Urinary bladder (tissue), 4 donors: ENCODE measurements at places on chromosomes 5 and 9. TPM values are rescaled to one million over a fixed set of nuclear protein-coding genes. Genes with fewer than 3 reads are reported as not detected.

DNA sequence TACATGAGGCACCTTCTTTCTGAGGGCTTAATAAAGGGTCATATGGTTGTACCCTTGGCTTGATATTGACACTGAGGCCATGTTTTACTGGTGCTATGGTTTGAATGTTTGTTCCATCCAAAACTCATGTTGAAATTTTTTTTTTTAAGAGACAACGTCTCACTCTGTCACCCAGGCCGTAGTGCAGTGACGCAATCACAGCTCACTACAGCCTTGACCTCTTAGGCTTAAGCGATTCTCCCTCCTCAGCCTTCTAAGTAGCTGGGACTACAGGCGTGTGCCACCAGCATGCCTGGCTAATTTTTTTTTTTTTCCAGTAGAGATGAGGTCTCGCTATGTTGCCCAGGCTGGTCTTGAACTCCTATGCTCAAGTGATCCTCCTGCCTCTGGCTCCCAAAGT is 20.9 kb downstream of the FAM151B start:
- DNase-seq = no peak

DNA sequence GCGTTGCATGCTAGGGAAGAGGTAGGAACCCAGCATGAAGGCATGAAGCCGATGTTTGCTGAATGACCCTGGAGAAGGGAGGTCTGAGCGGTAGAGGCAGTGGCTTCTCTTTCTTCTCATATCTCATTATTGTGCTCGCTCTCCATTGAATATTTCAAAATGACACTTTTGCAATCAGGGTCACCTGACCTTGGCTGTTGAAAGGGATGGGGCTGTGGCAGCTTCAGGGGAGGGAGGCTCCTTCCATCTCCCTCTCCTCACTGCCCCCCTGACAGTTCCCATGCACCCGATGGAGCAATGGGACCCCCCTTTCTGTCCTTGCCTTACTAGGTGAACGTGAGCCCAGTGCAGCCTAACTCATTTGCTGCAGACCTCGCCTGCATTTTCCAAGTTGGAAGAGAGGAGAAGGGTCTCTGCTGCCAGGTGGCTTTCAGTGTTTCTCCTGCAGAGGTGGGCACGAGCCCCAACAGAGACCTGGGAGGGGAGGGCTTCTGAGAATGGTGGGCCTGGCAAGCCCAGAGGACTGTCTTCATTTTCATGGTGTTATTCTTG is 17.9 kb downstream of the STC2 start:
- no peak for DNase-seq

The DHX29 gene
- 44.4 TPM for total RNA-seq

DNA sequence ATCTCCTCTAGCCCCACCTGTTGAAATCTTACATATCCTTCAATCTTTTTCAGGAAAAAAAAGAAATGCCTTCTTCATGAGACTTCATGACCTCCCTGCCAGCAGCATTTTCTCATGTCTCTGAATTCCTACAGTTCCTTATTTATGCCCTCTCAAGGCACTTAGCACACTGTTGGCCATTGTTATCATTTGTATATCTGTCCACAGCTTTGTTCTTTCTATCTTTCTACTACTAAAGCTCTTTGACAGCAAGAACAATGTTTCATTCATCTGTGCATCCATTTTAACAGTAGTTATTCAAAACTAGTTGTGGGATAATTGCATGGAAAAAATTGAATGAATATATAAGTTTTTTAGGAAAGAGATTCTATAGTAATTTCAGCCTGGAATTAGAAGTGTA is 20.9 kb upstream of the GZMA start:
- no peak for DNase-seq

DNA sequence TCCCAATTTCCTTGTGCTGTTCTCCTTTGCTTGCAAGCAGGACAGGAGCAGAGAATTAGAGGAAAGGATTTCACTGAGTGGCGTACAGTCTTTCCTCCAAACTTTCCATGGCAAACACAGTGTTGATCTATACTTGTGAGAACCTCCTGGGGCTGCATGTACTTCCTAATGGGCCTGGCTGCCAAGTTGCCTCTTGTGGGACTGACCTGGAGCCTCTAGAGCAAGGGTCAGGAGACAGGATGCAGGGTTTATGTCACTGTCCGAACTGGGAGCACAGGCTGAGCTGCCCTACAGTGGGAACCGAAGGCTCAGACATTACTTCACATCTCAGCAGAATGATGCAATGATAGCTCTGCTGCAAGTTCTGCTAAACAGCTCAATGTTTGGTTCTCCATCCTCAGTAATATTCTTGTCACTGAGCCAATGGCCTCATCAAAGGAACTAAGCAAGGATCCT is 102.3 kb downstream of the ENC1 start:
- DNase-seq = no peak

GRCh38 chr9:37212435-37212834 is 92.1 kb downstream of the ZCCHC7 start:
- no peak for DNase-seq

The CDC20B gene
- not detected for total RNA-seq

GRCh38 chr5:175773534-175774070 is 97.8 kb upstream of the CPLX2 start:
- DNase-seq = no peak

DNA sequence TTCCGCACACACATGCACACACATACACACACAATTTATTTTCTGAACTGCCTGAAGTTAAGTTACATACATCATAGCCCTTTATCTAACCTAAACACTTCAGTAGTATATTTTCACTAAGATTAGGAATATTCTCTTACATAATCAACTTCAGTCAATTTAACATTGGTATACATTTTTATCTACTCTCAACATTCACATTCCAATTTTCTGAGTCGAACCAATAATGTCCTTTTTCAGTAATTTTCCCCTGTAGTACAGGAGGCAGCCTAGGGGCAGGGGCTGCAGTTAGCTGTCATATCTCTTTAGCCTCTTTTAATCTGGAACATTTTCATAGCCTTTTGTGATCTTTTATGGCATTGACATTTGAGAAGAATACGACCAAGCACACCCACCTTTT is 150.1 kb downstream of the DAB2IP start:
- no peak for DNase-seq

DNA sequence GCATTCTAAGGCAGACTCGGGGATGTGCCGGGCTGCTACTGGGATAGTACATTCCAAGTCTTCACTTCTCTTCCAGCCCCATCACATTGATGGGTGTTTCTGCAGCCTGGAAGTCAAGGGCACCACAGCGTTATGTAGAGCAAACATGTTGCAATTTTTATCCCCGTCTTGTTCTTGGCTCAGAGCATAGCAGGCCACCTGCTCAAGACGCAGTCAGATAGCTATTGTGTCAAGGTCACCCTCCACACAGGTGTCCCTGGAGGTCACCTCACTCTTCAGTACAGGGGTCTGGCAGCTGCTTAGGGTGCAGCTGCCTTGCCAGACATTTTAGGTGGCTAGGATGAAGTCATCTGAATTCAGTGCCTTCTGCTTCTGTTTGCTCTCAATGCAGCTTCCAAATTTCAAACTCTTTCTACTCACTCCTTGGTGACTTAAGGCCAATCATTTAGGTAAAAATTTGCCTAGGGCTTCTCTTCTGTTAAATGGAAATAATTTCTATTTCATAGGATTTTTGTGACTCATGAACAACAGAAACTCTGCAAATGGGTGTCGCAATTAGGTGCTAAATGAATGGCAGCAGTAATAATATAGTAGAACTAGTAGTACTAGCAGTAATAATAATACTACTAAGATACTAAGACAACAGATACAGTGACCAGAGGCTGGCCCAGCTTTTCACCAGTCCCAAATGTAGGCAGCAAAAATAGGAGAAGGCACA is 24.3 kb downstream of the KCNV2 start:
- no peak for DNase-seq

The P4HA2 gene
- total RNA-seq = 102 TPM

- no peak for DNase-seq
These were observed 473.0 kb downstream of the PLK2 start for GRCh38 chr5:57986761-57987341.

DNA sequence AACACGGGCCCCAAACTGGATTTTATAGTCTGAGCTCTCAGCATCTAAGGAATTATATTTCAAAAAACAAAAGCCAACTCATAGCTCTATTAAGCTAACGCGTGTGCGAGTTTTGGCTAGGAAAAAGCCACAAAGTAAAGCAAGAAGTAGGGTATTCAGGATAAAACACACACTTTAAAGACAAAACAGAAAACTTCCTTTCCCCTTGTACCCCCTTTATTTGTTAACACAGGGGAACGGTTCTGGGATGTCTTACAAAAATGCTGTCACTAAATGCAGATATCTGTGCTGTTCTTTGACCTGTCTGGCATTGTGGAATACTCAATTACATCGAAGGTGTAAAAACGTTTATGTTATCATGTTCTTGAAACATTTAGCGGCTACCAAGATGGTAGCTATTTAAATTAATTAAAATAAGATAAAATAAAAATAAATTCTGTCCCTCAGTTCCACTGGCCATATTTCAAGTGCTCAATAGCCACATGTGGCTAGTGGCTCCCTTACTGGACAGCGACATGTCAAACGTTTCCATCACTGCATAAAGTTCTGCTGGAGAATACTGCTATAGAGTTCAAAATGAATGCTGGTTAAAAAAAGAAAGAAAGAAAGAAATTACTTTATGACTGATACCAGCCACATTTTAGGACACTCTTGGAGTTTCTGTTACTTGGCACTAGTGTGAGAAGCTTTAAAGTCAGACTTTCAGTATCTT is 7.2 kb upstream of the MEF2C start:
- no peak for DNase-seq

DNA sequence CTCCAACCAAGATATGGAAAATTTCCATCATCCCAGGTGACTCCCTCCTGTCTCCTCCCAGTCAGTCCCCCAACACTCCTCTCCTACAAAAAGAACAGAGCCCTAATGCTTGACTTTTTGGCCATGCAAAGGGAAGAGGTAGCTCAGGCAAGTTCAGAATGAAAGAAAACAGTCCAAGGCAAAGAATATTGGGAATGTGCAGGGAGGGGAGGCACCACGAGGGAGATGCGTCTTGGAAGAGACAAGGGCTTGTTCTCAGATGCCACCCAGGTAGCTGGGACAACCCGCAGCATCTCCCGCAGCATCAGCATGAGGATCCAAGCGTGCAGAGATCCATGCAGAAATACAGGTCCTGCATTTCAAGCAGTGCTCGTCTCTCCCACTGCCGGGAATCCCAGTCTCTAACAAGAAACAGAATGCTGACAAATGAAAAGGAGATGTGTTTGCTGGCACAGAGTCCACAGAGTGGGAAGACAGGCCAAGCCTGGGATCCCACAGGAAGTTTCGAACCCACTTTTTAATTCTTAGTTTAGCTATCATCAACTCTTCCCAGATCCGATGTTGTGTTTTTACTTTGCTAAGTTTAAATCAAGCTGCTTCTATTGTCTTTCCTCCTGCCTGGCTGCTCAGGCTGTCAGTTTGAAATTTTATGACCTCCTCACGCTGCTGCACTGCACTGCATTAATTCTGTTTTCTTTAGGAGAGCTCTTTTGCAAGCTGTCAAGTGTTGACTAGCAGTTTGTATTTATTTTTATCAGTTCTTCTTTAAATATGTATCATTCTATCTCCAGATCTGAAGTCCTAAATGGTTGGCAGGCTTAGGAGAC is 86.8 kb upstream of the OSMR start:
- DNase-seq = peak; percentile 55

DNA sequence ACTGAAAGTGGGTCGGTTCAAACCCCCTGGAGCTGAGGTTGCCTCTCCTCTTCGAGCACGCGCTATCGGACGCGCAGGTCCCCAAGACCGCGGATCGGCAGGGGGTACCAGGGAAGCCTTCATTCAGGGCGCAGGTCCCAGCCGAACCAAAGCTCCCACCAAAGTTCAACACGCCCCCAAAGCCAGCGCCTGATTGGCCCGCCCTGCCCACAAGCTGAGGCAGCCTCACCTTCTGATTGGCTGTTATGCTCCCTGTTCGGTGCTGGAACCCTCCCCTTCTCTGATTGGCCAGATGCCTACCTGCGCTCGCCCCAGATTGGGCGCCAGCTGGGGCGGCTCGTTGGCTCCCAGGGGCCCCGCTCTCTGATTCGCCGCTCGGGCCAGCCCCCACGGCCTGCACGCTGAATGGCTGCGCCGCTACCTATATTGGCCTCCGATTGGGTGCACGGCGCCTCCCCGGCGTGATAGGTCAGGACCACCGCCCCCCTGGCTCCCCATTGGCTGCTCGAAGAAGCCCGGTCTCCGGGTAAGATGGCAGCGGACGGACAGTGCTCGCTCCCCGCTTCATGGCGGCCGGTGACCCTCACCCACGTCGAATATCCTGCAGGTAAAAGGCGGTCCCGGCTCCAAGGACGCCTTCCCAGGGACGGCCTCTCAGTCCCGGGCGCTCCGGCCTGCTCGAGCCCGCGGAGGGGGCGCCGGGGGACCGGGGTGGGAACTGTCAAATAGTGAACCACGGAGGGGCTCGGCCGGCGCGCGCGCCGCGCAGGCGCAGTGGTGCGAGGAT is at the start of gene DOLPP1:
DOLPP1 (plus strand) TSS at position 511 of the 787 bp plus-strand sequence; CDS start at position 532, 21 bp downstream.
- DNase-seq = peak; percentile 97

DNA sequence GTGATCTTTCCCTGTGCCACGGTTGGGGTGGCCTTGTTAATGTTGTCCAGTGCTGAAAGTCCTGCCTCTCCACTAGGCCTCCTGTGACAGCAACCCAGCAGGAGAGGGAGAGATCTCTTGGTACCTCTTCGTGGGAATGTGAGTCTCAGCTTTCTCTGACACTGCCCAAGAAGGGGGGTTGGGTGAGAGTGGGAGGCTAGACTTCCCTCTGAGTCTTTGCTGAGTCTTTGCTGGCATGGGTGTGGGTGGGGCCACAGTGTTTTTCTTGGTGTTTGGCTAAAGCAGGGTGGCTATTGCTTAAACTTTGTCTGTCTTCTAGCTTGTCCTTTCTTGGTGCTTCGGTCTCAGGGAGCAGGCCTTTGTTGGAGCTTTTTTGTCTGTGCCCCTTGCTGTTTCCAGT is 145.6 kb downstream of the GNA14 start:
- DNase-seq = no peak

DNA sequence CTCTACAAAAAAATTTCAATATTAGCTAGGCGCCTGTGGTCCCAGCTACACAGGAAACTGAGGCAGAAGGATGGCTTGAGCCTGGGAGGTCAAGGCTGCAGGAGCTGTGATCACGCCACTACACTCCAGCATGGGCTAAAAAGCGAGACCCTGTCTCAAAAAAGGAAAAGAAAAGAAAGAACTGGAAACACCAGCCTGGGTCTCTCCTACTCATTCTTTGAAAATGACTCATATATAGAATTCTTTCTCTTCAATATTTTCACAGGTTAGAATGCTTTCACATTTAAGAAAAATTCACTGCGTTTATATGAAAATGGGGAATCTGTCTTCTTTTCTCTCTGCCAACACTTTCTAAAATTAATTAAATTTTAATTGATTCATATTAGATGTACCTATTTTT is 115.6 kb downstream of the TRPM6 start:
- DNase-seq = no peak

The ADAMTSL1 gene
- total RNA-seq = 42.3 TPM

GRCh38 chr5:65172486-65173129 is 309.1 kb downstream of the ADAMTS6 start:
- no peak for DNase-seq

The SLC6A18 gene
- not detected for total RNA-seq

DNA sequence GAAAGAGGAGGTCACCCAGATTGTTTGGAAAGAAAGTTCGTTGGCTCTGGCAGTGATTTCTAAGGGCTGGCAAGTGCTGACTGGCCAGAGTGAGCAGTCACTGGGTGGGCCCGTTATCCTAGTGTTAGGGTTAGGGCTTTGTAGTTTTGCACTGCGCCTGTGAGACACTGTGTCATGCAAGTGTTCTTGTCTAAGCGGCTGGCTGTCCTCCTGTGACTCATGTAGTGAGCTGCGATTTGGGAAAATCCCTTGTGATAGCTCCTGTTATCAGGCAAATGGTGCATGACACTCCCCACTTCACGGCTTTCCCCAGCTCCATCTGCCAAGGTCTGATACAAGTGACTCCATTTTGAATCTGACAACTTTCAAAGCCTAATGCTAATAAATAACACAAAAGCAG is 526.0 kb upstream of the ADAMTS16 start:
- no peak for DNase-seq

The NXNL2 gene
- total RNA-seq = 1.9 TPM

- DNase-seq = no peak
These were observed 7.5 kb upstream of the SLC6A18 start for GRCh38 chr5:1217596-1218206.
